ENCODE measurements at places on chromosomes 6 and 20.
A peak's percentile ranks its signal among the peaks of the same experiment; 100 is the strongest.

DNA sequence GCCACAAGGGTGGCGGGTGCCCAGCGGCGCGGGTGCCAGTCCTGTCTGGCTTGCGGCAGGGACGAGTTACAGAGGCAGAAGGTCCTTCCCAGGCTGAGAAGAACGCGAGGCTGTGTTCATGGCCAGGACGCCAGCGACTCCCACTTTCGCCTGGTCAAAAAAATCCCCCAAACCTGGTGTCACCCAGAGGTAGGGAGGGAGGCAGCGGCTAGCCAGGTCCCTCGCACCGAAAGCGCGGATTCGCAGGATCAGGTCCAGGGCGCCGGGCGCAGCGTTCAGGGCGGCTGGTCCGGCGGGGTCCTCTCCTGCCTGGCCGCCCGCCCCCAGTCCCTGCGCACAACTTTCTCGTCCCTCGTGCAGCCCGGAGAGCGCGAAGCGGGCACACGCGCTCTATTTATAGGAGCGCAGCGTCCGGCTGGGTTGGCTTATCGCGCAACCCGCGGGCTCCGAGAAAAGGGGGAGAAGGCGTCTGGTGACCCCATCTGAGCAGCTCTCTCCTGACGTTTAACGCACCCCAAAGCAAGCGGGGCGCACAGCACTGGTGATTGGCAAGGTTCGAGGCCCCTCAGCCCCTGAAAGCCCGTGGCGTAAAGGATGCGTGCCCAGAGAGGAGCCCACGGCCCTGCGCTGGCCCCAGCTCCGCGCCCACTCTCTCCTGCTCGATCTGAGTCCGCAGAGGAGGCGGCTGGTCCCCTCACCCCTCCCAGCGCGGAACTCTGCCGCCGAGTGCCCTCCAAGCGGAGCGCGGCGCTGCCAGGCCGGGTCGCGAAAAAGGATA lies 519 bp downstream of the CBLN4 start:
- DNase-seq = no peak

DNA sequence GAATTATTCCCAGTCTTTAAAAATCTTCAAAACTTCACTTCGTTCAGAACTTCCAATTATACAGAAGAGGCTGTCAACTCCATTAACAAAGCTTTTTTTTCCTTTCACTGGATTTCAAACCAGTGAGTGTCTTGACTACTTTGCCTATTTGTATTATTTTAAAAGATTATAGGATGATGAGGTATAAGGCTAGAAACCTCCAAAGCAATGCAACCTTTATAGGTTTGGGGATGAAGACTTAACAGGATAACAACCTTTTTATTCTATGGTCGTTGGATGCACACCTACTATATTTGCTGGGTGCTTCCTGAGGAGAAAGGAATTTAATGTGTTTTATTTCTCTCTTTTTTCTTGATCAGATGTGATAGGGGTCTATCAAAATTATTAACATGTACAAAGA lies 1.9 kb upstream of the OVOL2 start:
- no peak for DNase-seq

- no peak for DNase-seq
Observed at GRCh38 chr6:56927538-56928453, 27.1 kb upstream of the BEND6 start.

DNA sequence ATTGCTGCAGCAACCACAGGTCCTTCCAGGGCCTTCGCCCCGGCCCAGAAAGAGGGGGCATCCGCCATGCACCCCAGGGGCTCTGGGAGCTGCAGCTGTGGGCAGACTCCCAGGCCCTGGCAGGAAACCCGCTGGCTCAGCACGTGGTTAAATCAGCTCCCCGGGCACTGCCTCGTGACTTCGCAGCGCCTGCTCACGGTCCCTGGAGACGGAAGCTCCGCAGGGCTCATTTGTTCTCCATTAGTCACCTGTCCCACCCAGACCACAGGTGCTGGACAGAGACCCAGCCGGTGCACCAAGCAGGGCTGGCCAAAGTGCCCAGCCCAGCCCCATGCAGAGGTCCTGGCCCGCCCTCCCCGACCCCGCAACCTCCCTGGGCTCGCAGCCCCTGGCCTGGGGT lies 14.7 kb downstream of the KCNQ2 start:
- DNase-seq = no peak

GRCh38 chr20:327186-328026 lies 2.1 kb downstream of the SOX12 start:
- peak; percentile 93 for DNase-seq

DNA sequence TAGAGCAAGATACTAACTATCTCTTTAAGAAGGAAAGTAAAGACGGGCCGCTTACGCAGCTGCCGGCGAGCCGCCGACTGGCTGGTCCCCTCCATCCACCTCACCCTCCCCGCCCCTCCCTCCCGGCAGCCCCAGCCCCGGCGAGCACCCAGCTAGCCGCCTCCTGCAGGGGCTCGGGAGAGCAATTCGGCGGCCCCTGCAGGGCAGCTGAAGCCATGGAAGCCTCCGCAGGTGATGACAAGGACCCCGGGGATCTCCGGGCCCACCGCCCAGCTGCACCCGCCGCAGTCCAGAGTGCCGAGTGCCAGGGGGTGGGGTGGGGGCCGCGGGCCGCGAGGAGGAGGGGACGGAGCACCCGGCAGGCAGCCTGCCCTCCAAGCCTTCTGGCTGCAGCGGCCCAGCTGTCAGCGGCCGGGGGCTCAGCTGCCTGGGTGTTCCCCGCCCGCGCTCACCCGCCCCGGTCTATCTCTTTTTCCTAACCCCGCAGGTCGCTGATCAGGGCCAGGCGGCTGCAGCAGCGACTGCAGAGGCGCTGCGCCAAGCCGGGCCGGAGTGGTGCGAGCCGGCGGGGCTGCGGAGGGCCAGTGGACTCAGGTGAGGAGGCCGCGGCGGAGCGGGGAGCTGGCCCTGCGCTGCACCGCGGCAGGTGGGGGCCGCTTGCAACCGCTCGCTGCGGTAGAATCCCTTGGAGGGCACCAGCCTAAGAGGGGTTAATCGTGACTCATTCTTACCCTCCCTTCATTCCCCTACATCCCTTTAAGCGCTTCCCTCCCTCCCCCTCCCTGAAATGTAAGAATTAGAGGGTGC lies at the start of gene SNPH:
Gene SNPH, plus strand, starts transcription at position 128 of the 807 bp plus-strand sequence. CDS start 29,946 bp downstream, outside the sequence.
- DNase-seq = peak; percentile 80

- DNase-seq = no peak
Observed at GRCh38 chr20:31685853-31686643, 36.6 kb downstream of the BCL2L1 start.

DNA sequence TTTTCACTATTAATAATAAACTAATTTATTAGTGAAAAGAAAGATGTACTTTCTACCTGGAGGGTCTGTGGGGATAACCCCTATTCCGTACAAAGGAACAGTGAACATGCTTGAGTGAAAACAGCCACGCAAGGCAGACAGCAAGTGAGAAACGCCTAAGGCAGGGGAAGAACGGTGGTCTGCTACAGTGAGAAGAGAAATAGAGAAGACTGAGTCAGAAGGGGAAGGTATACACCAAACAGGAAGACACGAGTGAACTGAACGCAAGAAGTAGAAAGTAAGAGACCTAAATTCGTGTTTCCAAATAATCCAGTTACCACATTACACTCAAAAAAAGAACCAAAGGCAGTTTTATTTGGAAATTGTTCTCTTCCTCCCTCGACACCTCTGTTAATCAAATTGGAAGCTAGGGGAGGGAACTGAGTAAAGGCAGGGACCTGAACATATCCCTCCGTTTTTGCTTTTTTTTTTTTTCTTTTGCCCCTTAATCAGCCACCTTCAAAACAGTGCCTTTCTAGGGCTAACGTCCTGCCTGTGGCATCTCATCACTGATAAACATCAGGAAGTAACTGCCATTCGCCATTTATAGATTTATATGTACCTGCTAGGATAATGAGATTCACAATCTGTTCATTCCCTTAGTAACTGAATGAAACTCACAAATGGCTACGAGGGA lies 48.9 kb downstream of the ATXN1 start:
- no peak for DNase-seq

DNA sequence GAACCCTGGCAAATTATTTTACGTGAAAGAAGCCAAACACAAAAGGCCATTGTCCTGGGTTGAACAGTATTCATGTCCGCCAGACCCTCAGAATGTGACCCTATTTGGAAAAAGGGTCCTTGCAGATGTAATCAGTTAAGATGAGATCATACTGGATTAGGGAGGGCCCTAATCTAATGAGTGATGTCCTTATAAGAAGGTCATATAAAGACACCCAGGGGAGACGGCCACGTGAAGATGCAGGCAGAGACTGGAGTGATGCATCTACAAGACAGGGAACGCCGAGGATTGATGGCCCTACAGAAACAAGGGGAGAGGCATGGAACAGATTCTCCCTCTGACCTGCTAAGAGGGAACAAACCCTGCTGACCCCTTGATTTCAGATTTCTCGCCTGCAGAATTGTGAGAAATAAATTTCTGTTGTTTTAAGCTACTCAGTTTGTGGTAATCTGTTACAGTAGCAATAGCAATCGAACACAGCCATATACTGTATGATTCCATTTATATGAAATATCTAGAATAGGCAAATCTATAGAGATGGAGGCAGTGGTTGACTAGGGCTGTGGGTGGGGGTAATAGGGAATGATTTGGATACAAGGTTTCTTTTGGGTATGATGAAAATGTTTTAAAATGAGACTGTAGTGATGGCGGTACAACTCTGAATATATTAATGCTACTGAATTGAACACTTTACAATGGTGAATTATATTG lies 132.9 kb upstream of the NUP153 start:
- DNase-seq = no peak

GRCh38 chr6:146583966-146584365 lies 14.8 kb upstream of the ADGB start:
- DNase-seq = no peak

- DNase-seq = no peak
Observed at GRCh38 chr6:3960754-3961361, 111.7 kb downstream of the FAM50B start.

DNA sequence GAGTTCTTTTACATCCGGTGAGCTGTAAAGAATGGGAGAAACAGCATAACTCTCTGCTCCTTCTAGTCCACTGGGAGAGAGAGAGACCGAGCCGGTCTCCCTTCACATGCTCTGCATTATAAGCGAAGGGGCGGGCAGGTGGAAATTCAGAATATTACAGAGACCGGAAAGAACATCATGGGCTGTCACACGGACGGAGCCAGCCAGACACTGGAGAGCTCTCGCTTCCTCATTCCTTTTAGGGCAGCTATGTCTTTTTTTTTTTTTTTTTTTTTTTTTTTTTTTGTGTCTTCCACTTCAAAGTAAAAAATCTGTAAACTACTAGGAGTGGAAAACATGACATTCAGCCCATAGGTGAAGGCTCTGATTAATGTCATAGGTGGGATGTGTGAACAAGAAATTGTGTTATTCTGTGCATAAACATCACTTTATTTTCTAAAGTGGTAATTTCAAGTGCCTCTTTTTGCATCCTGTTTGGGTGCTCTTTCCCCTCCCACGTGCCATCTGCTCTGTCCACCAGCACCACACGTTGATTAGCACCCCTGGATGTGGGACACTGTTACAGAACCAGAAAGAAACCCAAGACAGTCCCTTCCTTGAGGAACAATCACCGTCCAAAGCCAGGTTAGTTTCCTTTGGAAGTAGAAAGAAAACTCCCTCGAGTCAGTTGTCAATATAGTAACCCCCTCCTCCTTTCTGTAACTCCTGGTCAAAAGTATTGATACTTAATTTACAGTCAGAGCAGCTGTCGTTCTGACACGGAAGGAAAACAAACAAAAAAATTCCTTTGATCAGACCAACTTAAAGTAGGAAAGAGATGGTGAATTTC lies at the start of gene TAGAP:
Gene TAGAP, minus strand, starts transcription at position 93 of the 829 bp plus-strand sequence. CDS start 845 bp downstream, outside the sequence.
- DNase-seq = peak; percentile 59

DNA sequence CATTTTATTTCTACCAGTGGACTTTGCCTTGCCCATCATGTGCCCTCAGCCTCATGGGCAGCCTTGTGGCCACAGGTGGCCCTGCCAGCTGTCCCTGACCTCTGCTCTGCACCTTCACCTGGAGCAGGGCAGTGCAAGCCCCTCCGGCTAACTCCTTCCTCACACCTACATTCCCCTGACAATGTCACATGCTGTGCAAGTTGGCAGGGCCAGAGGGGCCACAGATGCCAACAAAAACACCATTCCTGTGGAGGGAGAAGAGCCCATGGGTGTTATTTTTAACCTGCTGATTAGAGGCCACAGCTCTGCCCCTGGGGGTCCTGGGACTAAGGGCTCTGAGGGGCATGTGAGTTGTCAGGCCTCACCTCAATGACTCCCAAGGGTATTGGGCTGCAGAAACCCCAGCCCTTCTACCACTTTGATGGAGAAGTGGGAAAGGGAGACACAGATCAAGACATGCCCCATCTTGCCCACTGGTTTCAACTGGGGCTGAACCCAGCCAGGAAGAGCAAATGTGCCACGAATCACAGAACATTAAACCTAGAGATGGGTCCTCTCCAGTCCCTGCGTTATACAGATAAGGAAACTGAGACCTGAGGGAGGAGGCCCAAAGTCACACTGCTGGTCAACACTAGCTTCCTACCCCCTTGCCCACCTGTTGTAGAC lies 65.0 kb downstream of the MRPL14 start:
- DNase-seq = no peak

- DNase-seq = no peak
Observed at GRCh38 chr6:39982720-39983119, 48.5 kb upstream of the MOCS1 start.

- no peak for DNase-seq
Observed at GRCh38 chr6:40849546-40849945, 189.5 kb downstream of the UNC5CL start.

DNA sequence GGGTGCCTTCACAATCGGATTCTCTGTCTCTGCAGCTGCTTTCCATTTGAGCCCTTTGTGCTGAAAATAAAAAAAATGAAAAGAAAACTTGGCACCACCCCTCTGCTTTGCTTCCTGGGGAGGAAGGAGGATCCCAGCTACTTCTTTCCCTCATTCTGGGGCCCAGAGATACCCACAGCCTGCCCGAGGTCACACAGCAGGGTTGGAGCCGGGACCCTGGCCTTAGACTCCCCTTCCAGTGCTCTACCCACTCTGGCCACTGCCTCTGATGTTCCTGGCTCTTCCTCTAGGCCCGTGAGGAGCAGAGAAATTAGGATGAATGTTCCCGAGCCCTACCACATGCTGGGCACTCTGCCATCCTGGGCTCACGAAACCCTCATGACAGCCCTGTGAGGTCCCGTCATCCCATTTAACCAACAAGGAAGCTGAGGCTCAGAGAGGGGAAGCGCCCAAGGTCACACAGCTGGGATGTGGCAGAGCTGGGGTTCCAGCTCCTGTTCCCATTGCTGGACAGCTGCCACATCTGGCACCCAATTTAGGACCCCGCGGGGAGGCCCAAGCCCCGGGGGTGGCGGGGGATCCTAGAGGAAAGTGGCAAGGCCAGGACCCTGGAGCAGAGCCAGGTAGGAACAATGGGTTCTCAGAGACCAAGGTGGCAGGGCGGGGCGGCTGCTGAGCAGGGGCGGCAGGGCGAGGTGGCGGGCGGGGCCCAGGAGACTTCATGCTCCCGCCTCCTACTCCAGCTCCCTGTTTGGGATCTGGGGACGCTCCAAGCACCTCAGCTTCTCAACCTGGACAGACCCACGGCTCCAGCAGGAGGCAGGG lies 76.6 kb downstream of the CEBPB start:
- DNase-seq = peak; percentile 94
